Hematopoietic multipotent progenitor cell treated with erythropoietin and hydrocortisone succinate and interleukin-3 and kit ligand, for 8 days (in vitro differentiated cells): ENCODE measurements at places on chromosomes 3 and 15.

GRCh38 chr3:129834580-129834979, 58.9 kb downstream of the TMCC1 start:
- no peak for DNase-seq

GRCh38 chr15:91769894-91770293, 83.6 kb upstream of the SLCO3A1 start:
- no peak for DNase-seq

DNA sequence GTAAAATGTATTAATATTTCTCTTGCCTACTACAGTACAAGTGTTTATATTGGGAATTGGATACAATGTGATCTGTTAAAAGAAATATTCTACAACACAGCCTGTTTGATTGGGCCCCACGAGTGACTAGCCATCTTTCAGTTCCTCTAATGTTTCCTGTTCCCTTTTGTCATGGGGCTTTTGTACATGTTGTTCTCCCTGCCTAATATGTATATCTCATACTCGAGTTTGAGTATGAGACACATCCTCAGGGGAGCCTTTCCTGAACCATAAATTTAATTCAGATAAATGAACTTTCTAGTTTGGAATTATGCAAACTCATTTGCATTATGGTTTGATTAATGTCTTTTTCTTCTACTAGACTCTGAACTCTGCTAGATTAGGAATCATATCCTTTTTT, 65.5 kb downstream of the MEF2A start:
- DNase-seq: no peak

DNA sequence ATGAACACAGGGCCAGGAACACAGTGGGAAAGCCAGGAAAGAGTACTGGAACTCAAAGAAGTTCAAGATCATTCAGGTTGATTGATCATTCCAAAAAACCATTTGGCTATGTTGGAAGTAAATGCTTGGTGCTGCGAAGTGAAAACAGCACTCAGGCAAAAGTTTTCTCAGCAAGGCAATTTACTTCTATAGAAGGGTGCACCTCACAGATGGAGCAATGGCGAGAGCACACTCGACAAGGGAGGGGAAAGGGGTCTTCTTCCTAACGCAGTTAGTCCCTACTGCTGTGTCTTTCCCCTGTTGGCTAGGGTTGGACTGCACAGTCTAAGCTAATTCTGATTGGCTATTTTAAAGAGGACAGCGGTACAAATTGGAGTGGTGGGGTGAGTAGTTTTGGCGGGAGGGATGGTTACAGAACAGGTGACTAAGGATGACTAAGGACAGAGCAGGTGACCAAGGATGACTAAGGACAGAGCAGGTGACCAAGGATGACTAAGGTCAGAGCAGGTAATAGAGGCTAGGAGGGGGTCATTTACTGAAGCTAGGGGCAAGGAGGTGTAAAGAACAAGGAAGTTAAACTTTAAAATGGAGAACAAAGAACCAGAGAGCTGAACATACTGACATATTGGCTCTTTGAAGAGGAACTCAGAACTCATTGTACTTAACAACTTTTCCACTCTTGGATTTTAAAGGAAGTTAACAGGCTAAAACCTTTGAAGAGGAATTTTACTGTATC, 43.3 kb downstream of the HOMER2 start:
- DNase-seq: no peak

DNA sequence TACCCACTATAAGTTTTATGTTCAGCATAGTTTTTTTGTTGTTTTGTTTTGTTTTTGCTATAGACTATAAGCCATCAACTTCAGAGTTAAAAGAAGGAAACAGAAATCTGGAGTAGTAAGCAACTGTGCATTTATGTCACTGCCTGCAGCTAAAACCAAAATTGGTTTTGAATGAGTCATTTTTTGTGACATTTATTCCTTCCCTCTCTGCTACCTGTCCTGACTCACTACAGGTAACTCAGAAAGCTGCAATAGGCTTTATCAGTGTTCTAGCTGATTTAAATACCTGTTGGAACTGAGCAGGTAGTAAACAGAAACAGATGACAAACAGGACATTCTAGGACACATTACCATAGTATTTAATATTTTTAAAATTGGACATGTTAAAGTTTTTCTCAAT, 393.3 kb upstream of the WNT5A start:
- no peak for DNase-seq

- DNase-seq: no peak
Measured at GRCh38 chr3:187334904-187335303, 33.3 kb upstream of the RTP4 start.

DNA sequence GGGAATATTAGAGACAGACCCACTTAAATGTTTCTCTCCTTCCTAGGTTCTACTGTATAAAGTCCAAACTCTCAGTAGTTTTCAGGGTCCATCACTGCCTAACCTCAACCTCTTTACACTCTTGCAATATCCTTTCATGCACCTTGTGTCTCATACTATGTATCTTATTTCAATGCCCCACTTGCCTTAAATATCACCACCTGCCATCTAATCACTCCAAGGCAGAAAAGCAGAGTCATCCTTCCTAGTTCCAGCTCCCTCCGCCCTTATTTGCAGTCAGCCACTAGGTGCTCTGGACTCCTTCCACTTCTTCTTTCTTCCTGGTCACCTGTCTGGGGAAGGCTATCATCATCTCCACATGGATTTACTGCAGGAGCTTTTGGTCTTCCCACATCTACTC, 322.0 kb downstream of the MFSD1 start:
- DNase-seq: no peak

- no peak for DNase-seq
Measured at GRCh38 chr3:56819016-56819809, 17.5 kb upstream of the ARHGEF3 start.
